ENCODE measurements at places on chromosomes 5 and 9.

- DNase-seq: peak; percentile 55
Measured at GRCh38 chr5:119315516-119315949, 40.3 kb upstream of the TNFAIP8 start.

- no peak for DNase-seq
Measured at GRCh38 chr9:121542025-121542424, 42.4 kb upstream of the GGTA1 start.

GRCh38 chr9:89186960-89187359, 8.3 kb upstream of the SHC3 start:
- no peak for DNase-seq

DNA sequence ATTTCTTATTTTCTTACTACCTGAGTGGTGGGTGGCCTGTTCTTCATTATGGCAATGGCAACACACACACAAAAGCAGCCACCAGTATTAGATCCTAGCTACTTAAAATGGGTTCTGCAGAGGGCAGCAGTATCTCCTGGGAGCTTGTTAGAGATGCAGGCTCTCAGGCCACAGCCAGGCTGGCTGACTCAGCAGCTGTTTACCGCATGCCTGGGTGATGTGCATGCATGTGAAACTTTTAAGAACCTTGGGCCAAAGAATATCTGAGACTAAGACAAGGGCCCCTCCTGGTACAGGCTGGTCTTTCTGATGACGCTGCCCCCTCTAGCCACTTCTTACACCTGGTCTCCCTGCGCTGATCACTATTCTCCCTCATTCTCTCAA, 399.0 kb downstream of the MED10 start:
- DNase-seq: no peak

DNA sequence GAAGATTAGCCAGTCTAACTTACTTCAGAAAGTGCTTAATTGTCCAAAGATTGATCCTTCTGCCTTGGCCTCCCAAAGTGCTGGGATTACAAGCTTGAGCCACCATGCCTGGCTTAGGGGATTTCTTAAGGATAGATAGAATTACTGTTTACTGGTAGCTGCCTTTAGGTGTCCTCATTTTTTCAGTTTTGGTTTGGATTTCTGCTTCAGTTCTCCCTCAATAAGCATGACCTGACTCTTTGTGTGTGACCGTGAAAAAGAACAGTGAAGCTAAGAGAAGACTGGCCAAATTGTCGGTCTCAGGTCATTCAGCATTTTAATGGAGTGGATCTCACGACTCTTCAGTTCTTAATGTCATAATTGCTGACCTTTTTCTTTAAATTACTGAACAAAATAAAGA, 22.9 kb upstream of the CMYA5 start:
- DNase-seq: no peak

- DNase-seq: no peak
Measured at GRCh38 chr5:174720612-174721529, 3.5 kb upstream of the MSX2 start.

GRCh38 chr5:112253478-112254250, 165.4 kb downstream of the EPB41L4A start:
- no peak for DNase-seq

GRCh38 chr9:88522360-88522759, 12.6 kb upstream of the NXNL2 start:
- DNase-seq: no peak

DNA sequence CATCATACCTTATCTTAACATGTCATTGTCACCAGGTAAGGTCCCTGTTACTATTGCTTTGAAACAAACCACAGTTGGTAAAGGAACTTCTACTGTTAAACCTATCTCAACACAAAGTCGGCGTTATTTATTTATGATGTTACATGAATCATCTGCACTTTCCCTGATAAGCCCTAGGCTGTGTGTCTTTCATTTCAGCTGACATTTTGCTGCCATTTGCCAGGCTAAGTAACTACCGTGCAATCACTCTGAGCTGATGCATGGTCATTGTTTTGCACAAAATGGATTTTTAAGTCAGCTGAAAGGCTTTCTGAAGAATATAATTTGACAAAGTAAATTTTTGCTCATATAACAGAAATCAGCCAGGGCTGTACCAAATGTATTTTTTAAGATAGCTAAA, 546.5 kb downstream of the ZNF608 start:
- no peak for DNase-seq

Measured in NCI-H1092 treated with DMSO at 0.1 percent for 48 hours (cell line).